Activated CD8-positive, alpha-beta T cell treated with anti-CD3 and anti-CD28 coated beads for 36 hours (primary cell): ENCODE measurements at places on chromosomes 7 and 10. TPM values are rescaled to one million over a fixed set of nuclear protein-coding genes. Genes with fewer than 3 reads are reported as not detected.
A peak's percentile ranks its signal among the peaks of the same experiment; 100 is the strongest.

- no peak overlapping the region for H3K4me3 ChIP-seq
- no peak for DNase-seq
- H3K4me1 ChIP-seq, result no peaks in the 10 kb centered on the region
- no peaks in the 10 kb centered on the region for H3K36me3 ChIP-seq
Observed at GRCh38 chr10:299512-299911, 164.3 kb downstream of the ZMYND11 start.

DNA sequence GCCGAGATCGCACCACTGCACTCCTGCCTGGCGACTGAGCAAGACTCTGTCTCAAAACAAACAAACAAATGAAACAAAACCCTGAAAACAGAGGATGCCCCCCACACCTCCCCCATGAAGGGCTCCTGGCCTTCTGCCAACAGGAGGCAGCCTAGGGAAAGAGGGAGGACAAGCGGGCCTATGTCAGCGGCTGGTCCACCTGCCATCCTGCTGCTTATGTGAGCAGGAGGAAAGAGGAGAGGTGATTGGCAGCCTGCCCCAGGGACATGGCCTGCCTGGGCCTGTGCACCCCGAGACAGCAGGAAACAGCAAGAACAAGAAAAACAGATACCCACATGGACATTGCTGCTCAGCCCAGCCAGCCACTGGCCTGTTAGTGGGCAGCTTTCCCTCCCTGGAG, 9.1 kb upstream of the ZNF316 start:
- no peak overlapping the region for H3K27ac ChIP-seq
- no peaks in the 10 kb centered on the region for H3K27me3 ChIP-seq
- no peak for DNase-seq

DNA sequence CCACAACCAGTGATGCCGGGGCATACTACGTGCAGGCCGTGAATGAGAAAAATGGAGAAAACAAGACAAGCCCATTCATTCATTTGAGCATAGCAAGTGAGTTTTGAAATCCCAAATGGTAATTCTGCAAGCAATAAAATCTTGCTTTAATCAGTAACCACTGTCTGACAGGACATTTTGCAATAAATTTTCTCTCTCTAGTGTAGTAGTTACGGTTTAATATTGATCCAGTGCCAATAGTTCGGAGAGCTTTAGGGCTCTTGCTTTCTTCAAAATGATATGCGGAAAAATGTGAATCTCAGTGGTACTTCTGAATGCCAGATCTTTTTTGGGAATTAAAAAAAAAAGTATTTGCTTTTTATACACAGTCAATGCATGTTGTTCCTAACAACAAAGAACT, 520.4 kb downstream of the SDK1 start:
- peaks cover 8% of the 10 kb centered on the region for H3K27me3 ChIP-seq
- no peaks in the 10 kb centered on the region for H3K36me3 ChIP-seq
- H3K4me1 ChIP-seq, result peaks cover 2% of the 10 kb centered on the region
- H3K4me3 ChIP-seq, result no peak overlapping the region

- H3K36me3 ChIP-seq, result no peaks in the 10 kb centered on the region
- peak overlapping the region; percentile 88 for H3K27ac ChIP-seq
- peak overlapping the region; percentile 29 for H3K4me3 ChIP-seq
- DNase-seq, result no peak
- H3K27me3 ChIP-seq, result no peaks in the 10 kb centered on the region
Observed at GRCh38 chr10:62749093-62749683, 55.3 kb upstream of the ADO start.

LBX1 gene
- not detected for total RNA-seq

GCK gene
- total RNA-seq, result 2.1 TPM

ITIH5 gene
- total RNA-seq, result not detected

TMEM176A gene
- not detected for total RNA-seq

CAMK2B gene
- 0.97 TPM for total RNA-seq

DNA sequence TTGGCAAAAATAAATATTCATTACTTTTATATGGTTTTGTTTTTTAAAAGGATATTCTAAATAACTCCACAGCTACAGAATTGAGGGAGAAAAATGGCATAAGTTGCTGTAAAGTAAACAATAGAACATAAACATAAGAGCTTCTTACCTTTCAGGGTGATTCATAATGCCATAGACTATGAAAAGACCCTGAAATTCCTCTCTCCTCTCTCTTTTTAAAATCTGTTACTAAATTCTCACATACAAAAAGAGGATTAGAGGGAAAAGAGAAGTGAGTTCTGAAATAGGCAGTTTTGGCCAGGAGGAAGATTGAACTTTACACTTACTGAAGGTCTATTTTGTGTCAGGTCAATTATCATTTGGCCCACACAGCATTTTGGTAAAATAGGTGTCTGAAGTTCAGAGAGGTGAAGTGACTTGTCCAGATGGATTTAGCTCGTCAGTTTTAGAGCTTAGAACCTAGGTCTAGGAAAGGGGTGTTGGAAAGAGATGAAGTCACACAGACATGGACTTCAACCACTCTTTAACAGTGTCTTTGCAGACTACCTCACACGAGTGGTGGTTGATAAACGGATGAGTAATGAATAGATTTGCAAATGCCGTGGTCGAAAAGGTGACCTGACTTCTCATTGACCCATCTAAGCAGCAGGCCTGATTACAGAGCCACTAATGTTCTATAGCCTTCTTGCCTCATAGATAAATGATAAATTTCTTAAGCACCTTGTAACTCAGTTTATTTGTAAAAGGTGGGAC, 190.6 kb upstream of the CCDC6 start:
- no peak for DNase-seq
- H3K4me1 ChIP-seq, result no peaks in the 10 kb centered on the region
- H3K27ac ChIP-seq, result no peak overlapping the region

GRCh38 chr7:108335269-108335918, 120.8 kb downstream of the NRCAM start:
- H3K4me3 ChIP-seq, result no peak overlapping the region
- H3K27ac ChIP-seq, result no peak overlapping the region
- no peaks in the 10 kb centered on the region for H3K36me3 ChIP-seq

- H3K4me1 ChIP-seq, result no peaks in the 10 kb centered on the region
- peaks cover 13% of the 10 kb centered on the region for H3K27me3 ChIP-seq
- H3K4me3 ChIP-seq, result no peak overlapping the region
- DNase-seq, result no peak
- no peaks in the 10 kb centered on the region for H3K36me3 ChIP-seq
Observed at GRCh38 chr7:130793855-130794618, 60.0 kb upstream of the KLF14 start.

OR6B1 gene
- not detected for total RNA-seq

PDE6C gene
- total RNA-seq, result not detected

DNA sequence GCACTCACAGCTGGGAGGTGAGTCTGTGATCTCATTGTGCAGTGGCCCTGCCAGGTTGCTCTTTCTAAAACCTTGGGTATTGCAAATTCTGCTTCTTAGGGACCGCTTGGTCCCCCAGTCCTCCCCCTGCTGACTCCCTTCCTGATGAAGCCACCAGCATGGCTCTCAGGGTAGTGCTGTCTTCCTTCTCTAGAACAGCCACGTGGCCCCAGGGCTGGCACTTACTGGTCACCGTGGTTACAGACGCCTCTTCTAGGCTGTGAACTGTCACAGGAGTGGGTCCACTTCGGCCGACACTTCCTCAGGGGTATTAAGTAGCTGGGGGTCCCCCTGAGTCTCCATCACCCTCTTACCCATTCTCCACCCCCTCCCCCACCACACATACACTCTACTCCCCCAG, 2.7 kb upstream of the HTRA1 start:
- H3K4me1 ChIP-seq, result peaks cover 7% of the 10 kb centered on the region
- H3K27ac ChIP-seq, result no peak overlapping the region
- H3K27me3 ChIP-seq, result peaks cover 51% of the 10 kb centered on the region
- no peak for DNase-seq
- H3K4me3 ChIP-seq, result no peak overlapping the region

GRCh38 chr10:36526033-36526432, 599.4 kb upstream of the ANKRD30A start:
- no peak for DNase-seq
- H3K27ac ChIP-seq, result no peak overlapping the region
- no peaks in the 10 kb centered on the region for H3K27me3 ChIP-seq
- H3K4me3 ChIP-seq, result no peak overlapping the region
- no peaks in the 10 kb centered on the region for H3K36me3 ChIP-seq
- no peaks in the 10 kb centered on the region for H3K4me1 ChIP-seq

DNA sequence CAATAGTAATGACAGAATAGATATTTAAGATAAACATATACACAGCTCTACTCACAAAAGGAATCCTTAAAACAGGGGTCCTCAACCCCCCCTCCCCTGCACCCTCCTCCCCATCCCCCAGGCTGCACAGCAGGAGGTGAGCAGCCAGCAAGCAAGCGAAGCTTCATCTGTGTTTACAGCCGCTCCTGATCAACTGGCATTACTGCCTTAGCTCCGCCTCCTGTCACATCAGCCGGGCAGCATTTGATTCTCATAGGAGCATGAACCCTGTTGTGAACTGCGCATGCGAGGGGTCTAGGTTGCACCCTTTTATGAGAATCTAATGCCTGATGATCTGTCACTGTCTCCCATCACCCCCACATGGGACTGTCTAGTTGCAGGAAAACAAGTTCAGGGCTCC, 65.5 kb downstream of the SMURF1 start:
- H3K27ac ChIP-seq, result no peak overlapping the region
- no peak for DNase-seq
- H3K4me3 ChIP-seq, result no peak overlapping the region

- no peaks in the 10 kb centered on the region for H3K36me3 ChIP-seq
- H3K4me1 ChIP-seq, result no peaks in the 10 kb centered on the region
- H3K4me3 ChIP-seq, result no peak overlapping the region
Observed at GRCh38 chr10:60739558-60739957, 38.7 kb upstream of the CDK1 start.

GRCh38 chr7:44720301-44720700, 28.3 kb upstream of the ZMIZ2 start:
- no peaks in the 10 kb centered on the region for H3K27me3 ChIP-seq
- no peak for DNase-seq
- no peak overlapping the region for H3K4me3 ChIP-seq
- no peaks in the 10 kb centered on the region for H3K4me1 ChIP-seq
